ENCODE measurements at places on chromosomes 1 and 21.

GRCh38 chr1:205976036-205976435, 27.2 kb downstream of the RAB7B start:
- DNase-seq, result no peak

- DNase-seq, result peak; percentile 82
Measured at GRCh38 chr21:43659136-43660000, at the start of the genes HSF2BP and RRP1B. Gene HSF2BP, minus strand, starts transcription at chr21:43659488. Its CDS starts 1,392 bp downstream, at chr21:43658096. Gene RRP1B, plus strand, starts transcription at chr21:43659560. Its CDS starts 105 bp downstream, at chr21:43659665.

DNA sequence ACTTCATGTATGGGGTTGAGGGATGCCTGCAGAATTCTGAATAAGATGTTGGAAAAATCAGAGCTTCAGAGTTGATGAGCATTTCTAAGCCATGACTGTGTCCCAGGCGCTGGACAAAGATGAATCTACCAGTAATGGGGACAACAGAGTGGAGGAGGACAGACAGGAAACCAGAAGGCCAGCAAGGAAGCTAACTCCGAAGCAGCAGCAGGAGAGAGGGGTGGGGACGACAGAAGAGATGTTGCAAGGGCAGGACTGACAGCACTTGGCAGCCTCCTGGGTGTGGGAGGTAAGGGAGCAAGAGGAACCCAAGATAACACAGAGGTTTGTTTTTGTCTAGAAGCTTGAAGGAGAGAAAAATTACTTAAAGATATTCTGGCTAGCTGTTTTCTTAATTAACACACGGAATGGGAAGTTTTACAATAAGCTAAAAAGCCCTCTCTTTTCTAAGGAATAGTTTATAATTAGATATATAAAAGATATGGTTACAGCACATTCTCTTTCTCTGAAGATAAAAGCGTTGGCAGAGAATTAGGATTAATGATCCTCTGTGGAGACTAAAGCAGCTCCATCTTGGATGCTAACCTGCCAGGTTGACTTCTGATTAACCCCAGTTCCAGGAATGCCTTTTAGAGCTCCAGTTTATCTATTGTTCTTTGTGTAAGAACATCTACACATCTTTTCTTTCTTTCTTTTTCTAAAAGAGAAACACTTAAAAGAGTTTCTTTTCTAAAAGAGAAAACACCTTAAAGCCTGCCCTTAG, 92.7 kb downstream of the TENT5C start:
- no peak for DNase-seq

DNA sequence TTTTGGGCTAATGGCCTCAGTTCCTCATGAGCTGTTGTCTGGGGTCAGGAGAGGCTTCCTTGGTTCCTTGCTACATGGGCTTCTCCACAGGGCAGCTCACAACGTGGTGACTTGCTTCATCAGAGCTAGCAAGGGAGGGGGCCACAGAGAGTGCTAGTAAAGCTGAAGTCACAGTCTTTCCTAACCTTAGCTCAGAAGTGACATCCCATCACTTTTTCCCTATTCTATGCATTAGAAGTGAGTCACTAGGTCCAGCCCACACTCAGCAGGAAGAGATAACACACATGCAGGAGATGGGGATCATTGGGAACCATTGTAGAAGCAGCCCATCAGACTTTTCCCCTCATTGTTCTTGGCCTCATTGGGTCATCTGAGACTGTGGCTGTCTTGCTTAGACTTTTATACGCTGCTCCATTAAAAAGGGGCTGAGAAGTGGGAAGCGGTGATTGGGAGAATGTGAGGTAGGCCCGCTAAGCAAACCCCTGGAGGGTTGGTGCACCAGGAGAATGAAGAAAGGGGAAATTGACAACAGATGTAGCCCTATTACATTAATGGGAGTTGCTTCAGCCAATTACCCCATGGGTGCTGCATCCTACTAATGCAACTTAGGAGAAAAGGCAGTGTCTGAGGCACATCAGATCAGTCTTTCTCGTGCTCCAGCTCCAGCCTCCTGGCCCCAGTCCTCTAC, 22.1 kb upstream of the IGSF21 start:
- no peak for DNase-seq

DNA sequence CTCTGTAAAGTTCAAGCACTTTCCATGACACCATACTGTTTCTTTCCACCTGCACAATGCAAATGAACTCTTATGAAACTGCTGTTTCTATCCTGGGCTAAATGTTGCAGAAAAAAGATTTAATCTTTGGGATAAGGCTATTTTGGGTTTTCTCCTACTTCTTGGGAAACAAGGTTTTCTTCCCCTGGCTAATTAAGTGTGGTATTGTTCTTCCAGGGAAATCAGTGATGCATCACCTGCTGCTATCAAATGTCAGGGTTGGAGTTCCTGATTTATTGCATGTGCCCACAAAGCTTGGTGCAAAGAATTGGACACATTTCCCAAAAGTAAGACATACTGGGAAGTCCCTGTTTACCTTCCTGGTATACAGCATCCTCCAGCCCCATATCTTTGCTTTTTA, 6.0 kb upstream of the RGS4 start:
- DNase-seq, result no peak

DNA sequence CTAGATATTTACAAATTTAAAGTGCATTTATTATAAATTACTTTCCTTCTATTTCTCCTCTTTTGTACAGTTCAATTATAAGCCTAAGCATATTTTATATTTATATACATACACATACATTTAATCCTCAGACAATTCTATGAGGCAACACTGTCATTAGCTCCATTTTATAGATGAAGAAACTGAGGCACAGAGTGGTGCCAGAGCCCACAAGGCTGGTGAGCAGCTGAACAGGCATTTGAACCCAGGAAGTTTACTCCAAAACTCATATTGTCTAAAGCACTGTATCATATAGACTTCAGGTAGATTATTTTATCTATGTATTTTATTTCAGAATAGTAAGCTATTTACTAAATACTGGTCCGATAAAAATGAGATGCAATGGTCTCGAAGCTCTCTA, 52.3 kb downstream of the PTP4A2 start:
- DNase-seq, result no peak

GRCh38 chr21:45830221-45830640, 151.3 kb upstream of the COL6A1 start:
- DNase-seq, result no peak

DNA sequence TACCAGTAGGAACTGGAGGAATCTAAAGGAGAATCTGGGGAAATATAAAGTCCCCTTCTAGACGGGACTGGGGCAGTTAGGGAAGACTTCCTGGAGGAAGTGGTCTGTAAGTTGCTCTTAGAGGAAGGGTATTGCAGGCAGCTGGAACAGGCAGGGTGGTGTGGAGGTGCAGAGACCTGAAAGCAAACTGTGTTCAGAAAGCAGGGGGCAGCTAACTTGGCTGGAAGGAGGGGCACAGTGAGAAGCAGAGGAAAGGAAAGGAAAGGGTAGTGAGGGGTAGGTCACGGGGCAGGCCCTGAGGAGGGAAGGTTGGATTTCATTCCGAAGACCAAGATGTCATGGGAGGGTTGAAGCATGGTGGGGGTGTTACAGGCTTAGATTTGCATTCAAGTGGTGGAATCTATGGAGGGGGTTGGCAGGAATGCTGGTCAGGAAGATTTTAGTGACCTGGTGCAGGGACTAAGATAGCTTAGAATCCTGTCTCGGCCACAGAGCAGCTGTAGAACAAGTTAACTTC, 240.7 kb downstream of the FOXD2 start:
- DNase-seq, result no peak

GRCh38 chr1:36786425-36786824, 247.9 kb downstream of the GRIK3 start:
- DNase-seq, result no peak

DNA sequence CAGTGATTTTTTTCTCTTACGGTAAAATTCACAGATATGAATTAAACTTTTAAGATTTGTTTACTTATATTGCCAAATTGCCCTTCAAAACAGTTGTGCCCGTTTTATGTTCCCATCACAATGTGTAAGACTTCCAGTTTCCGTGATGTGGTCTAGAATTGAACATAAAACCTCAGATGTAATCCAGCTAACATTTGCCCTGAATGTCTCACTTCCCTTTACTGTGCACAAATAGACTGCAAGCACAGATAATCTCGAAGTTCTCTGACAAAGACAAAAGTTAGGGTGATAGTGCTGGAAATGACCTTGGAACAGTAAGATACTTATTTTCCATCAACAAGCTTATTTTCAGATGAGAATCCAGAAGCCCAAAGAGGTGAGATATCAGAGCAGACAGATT, 177.5 kb downstream of the ZZZ3 start:
- no peak for DNase-seq

DNA sequence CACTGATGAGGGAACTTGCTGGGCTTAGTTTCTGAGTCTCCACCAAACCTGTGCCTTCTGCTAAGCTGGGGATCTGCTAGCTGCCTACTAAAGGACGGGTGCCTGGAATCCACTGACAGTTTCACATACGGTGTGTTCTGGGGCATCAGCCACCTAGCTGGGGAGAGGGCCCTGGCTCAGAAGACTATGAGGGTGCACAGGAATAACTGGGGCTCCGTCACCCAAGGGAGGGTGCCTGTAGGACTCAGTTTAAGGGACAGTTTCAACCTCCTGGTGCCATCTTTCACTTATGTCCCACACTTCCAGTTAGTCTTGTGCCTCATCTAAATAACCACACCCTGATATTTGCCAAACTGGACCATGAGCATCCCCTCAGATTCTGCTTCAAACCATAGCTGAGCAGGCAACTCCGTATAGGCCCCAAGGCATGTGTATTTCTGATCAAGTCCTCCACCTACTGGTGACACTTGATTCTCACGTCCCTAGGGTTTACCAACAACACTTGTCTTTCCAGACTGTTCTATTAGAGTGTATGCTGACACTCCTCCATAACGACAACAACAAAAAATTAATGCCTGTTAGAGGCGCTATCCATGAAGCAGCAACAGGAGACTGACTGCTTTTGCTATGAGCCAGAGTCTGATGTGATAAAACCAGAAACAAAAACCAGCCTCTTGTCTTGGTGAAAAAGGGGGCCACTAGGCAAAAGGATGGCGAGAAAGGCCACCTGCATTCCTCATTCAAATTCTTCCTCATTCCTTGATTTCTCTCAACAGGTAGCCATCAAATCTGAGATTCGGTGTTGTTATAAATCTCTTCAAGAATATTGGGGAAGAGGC, 55.0 kb upstream of the PAXBP1 start:
- peak; percentile 24 for DNase-seq

GRCh38 chr1:222813866-222814535, 838 bp upstream of the DISP1 start:
- no peak for DNase-seq

DNA sequence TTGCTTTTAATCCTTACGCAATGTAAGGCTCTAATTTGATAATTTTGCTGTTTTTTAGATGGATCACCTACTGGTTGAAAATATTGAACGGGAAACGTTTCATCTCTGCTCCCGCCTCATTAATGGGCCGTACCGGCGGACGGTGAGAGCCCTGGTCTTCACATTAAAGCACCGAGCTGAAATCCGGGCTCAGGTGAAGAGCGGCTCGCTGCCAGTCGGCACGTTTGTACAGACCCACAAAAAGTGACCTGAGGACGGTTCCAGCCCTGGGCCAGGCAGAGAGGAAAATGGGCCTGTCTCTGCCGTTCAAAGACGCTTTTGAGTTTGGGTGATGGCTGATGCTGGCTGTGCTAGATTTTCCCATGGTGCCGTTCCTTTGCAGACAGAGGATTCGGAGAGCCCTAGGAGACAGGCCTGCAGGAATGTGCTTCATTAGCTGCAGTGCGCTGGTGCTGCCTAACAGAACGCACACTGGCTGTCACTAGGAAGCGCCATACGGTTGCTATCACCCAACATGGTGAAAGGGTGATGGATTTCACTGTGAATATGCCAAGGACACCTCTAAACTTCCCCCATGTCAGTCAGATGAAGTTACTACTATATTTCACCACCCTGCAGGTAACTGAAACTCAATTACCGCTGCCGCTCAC, 42.9 kb downstream of the TCEANC2 start:
- no peak for DNase-seq

- DNase-seq, result no peak
Measured at GRCh38 chr1:167881786-167882185, 32.1 kb downstream of the ADCY10 start.

- DNase-seq, result no peak
Measured at GRCh38 chr21:46037331-46038325, 56.1 kb downstream of the COL6A1 start.

DNA sequence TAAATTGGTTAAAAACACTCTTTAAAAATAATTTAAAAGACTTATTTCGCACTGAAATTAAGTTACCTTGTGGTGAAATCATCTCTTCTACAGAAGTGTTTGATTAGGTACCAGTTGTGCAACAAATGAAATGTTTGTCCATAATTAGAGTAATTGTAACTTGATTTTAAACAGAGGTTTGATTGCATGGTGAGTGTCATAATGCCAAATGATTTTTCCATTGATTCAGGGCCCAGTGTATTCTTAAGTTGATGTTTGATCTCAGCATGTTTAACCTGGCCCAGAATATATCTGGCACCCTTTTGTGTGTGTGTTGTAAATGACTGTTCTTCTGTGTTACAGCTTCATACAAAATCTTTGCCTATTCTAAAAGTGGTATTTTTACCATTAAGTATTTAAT, 28.5 kb downstream of the LRRC8B start:
- no peak for DNase-seq

- DNase-seq, result no peak
Measured at GRCh38 chr1:34794001-34794789, 1.4 kb downstream of the GJA4 start.

DNA sequence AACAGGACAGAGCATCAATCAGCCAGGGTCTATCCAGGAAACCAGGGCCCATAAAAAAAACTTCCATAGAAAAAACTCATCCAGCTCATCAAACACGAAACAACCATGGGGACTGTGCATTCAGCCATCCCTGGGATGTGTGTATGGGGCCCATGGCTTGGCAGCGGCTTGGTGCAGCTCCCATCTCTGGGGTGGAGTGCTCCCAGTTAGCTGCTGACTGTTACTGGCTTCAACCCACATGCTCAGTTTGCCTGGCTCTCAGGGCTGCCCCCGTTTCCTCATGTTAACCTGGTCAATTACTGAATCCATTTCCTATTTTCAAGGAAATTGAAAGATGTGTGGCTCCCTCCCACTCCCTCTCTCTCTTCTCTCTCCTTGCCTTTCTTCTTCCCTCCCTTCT, 37.3 kb upstream of the STUM start:
- DNase-seq, result no peak

All from activated naive CD4-positive, alpha-beta T cell treated with Interleukin-2 at 50 U/mL for 16 hours (primary cell).